ENCODE measurements at places on chromosomes 5 and 9.

- peak; percentile 57 for DNase-seq
Observed at GRCh38 chr9:126625329-126626126, 11.8 kb downstream of the LMX1B start.

DNA sequence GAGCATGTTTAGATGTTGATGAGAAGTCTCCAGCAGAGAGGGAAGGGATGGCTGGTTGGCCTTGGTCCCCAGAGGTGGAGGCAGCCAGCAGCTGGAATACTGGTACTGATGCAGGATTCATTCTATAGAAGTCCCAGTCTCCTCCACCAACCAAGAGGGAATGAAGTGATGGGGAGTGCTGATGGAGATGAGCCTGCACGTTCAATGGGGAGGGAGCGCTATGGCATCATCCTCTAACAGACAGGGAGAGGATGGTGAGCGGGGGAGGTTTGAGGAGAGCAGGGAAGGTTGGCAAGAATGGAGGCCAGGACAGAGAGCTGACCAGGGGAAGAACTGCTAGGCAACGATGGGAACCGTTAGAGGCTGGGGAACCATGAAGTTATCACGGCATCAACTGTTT is 159.8 kb upstream of the MVB12B start:
- no peak for DNase-seq

DNA sequence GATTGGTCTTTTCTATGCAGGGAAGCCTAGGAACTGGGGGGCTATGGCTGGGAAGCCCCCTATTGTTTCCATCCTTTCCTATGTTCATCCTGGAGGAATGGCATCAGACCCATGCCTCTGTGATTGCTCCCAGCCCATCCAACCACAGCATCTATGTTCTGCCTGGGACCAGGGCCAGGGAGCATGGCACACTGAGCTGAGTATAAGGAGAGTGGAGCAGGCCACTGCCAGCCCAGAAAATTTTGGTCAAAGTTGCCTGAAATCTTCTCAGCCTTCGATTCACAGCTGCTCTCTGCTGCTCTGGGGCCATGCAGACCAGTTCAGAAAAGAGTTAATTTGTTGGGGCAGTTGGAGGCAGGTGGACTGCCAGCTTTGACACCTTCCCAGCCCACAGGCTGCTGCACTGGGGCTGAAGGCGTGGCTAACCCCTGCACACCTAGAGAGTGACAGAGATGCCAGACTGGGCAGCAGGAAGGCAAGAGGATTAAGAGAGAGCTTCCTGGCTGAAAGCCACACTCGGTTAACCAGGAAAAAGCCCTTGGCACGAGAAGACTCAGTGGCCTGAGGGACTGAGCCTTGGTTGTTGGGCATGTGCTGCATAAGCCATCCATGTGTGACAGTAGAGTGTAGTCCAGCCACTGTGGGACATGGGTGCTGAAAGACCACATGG is 12.1 kb downstream of the TGFBI start:
- peak; percentile 35 for DNase-seq

- DNase-seq: no peak
Observed at GRCh38 chr5:149724130-149724840, 5.8 kb upstream of the PPARGC1B start.

All from WERI-Rb-1 (cell line).